ENCODE measurements at places on chromosomes 2 and 18.

GRCh38 chr2:177334940-177335543, 57.5 kb upstream of the AGPS start:
- no peak for DNase-seq

DNA sequence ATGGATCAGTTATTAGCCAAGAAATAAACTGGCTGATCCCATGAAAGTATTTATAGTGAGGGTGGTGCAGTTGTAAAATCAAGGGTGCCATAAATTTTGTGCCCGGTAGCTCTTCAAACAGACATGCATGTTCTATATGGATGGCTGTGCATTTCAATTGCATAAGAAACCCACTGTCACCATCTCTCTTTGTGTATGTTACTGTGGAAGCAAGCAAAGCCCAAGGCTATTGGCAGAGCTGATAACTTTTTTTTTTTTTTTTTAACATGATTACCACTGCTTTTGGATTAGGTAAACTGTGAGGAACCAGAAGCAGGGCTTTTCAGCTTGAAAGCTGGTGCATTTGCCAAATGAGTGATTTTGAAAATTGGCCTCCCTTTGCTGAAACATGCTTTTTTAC, 332.6 kb downstream of the SOX11 start:
- DNase-seq = no peak

DNA sequence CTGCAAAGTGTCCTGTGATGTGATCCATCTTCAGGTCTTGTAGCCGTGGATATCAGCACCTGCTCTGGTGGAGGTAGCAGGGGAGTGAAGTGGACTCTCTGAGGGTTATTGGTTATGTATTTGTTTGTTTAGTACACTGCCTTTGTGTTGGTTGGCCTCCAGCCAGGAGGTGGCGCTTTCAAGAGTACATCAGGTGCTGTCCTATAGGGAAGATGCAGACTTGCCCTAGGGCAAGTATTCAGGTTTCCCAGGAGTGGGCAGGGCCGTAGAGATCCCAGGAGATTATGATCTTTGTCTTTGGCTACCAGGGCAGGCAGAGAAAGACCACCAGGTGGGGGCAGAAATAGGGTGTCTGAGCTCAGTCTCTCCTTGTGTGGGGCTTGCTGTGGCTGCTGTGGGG, 411.8 kb downstream of the SOX11 start:
- no peak for DNase-seq

DNA sequence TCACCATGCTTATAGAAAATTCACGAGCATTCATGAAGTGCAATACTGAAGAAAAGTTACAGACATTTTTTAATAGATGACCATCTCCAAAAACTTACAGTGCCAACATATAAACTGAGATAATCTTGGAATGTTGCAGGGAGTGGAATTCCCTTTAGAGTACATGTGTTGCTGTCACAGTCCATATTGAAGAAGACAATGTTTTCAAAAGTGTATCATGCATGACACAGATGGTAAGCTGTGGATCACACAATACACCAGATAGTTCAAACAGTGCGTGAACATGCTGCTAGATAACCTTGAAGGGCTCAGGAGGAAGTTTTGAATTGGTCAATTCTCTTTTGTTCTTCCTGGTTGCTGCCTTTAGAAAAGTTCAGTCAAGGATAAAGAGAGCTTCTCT, 1644.3 kb upstream of the NXPH2 start:
- no peak for DNase-seq

DNA sequence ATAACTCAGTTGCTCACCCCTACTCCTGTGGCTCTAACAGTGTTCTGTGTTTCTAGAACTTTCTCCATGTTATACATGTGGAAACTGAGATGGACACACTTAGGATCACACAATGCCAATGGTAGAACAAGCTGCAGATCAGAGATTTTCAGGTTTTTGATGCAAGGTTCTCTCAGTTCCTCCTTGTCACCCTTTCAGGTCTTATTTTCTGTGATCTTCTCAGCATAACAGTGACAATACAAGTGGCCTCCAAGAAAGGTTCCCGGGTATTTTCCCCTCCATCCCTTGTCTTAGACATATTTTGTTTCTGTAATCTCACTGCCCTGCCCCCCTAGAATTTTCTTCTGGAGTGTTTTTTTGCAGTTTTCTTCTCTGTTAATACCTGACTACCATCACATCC, 6.2 kb upstream of the MGAT5 start:
- DNase-seq = no peak

DNA sequence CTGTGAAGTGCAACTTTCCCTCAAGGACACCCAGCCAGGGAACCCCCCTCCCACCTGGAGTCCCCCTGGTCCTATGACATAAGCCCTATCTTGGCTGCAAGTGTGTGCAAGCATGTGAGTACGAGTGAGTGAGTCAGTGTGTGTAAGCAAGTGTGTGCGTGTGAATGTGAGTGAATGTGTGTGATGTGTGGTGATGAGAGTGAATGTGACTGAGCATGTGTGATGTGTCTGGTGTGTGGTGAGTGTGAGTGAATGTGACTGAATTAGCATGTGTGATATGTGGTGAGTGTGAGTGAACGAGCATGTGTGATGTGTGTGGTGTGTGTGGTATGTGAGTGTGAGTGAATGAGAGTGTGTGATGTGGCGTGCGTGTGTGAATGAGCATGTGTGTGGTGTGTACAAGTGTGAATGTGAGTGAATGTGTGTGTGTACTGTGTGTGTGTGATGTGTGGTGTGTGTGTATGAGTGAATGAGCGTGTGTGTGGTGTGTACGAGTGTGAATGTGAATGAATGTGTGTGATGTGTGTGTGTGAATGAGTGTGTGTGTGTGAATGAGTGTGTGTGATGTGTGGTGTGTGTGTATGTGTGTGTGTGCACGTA, 68.8 kb upstream of the SMAD7 start:
- no peak for DNase-seq

DNA sequence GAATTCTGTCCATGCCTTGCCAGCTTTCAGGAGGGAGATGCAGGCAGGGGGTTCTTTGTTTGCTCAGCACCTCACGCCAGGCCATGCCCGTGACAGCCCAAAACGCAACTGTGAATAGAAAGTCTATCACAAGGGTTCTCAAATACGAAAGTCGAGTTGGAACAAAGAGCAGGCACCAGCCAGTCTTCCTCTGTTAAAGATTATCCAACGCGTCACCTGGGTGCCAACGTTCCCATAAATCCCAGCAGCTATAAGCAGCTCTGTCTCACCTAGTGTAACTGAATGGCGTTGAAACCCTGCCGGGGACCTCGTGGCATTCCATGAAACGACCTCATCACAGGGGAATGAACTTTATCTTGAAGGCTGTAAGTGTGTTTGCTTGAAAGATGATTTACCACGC, 84.8 kb upstream of the GATA6 start:
- no peak for DNase-seq

DNA sequence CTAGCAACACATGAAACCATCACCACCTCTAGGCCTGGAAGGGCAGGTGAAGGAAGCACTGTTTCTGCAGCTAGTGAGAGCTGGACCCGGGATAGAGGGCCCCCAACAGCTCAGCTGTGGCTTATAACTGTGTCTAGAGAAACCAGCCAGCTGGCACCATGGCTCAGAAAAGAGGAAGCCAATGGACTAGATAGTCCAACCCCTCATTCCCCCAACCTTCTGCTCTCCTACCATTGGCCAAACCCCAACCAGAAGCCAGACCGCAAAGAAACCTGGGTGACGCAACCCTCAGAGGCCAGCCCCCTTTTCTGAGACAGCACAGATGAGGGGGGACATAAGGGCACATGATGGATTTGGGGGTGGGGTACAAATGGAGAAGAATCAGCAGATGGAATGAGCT, 24.3 kb downstream of the SMYD1 start:
- DNase-seq = no peak

GRCh38 chr2:19474128-19474527, 115.7 kb upstream of the OSR1 start:
- no peak for DNase-seq

DNA sequence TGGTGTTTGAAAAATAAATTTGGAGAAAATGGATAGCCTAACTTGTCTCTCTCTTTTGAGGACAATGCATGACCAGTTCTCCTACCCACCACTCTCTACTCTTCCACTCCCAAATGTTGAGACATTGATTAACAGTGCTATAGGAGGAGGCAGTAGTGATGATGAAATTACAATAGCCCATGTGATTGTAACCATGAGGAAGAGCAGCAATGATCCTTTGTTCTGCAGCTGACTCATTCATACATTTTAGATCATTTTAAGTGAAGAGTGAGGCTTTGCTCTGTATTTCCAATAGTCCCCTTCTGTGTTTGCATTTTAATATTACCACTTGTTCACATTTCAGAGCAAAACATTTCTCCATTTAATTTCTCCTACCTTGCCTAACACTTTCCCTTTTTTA, 592.3 kb downstream of the THSD7B start:
- DNase-seq = no peak

DNA sequence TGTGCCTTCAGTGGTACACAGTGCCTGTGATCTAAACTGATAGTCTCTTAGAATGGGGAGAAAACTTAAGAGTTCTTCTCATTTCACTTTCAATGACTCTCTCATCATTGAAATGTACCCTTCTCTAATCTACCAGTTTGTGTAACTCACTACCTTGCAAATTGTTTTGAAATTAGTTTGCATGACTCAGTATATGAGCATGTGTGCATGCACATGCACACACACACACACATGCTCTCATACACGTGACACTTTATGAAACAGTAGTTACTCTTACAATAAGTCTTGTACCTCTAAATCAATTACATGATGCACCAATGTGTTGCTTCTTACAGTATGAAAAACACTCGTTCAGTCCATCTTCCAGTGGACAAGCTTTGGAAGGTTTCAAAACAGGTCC, 10.6 kb downstream of the LYPD6B start:
- DNase-seq = no peak

DNA sequence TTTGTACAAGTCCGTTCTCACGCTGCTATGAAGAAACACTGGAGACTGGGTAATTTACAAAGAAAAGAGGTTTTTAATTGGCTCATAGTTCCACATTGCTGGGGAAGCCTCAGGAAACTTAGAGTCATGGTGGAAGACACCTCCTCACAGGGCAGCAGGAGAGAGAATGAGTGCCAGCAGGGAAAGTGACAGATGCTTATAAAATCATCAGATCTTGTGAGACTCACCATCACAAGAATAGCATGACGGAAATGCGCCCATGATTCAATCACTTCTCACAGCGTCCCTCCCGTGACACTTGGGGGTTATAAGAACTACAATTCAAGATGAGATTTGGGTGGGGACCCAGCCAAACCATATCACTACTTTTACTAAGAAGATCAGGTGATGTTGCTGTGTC, 285.8 kb downstream of the TMX3 start:
- no peak for DNase-seq

GRCh38 chr2:60072609-60073008, 480.8 kb downstream of the BCL11A start:
- no peak for DNase-seq

DNA sequence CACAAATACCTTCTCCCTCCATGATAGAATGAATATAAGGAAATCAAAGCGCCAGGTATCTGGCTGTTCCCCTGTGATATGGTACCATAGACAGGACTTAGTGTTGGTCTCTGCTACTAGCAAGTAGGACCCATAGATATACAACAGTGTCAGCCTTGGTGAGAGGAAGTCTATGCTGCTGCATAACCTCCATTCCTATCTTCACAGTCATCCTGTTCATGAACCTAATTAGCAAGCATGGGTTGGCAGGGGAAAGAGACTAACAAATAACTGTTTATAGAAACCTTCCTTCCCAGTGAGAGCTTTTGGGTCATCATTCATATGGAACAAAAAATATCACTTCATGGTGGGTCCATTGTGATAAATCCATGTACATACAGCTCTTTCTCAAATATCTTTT, 188.9 kb upstream of the FAM98A start:
- DNase-seq = no peak

Data from NCI-H1417 treated with DMSO at 0.1 percent for 48 hours (cell line).